Upper lobe of left lung (tissue), 6 donors: ENCODE measurements at places on chromosomes 3 and 15. TPM values are rescaled to one million over a fixed set of nuclear protein-coding genes. Genes with fewer than 3 reads are reported as not detected.
A peak's percentile ranks its signal among the peaks of the same experiment; 100 is the strongest.

DNA sequence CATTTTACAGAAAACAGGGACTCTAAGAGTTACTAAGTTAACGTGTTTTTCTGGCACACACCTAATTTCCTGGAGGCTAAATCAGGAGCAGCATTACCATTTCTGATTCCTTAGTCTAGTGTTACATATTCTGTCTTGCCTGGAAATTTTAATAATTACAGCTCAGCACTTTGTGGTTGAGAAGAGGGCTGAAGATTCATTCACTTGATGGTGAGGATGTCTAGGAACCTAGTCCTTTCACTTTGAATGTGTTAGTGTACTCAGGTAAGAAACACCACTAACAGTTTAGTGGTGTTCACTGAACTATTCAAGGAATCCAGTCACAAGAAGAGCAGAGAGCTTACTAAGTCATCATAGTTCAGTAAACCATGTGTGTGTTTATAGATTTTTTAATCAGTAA, 102.8 kb downstream of the STT3B start:
- H3K36me3 ChIP-seq = no peaks in the 10 kb centered on the region
- no peak for DNase-seq
- H3K4me3 ChIP-seq = no peak overlapping the region
- no peak overlapping the region for H3K27ac ChIP-seq
- H3K4me1 ChIP-seq = peaks cover 7% of the 10 kb centered on the region

DNA sequence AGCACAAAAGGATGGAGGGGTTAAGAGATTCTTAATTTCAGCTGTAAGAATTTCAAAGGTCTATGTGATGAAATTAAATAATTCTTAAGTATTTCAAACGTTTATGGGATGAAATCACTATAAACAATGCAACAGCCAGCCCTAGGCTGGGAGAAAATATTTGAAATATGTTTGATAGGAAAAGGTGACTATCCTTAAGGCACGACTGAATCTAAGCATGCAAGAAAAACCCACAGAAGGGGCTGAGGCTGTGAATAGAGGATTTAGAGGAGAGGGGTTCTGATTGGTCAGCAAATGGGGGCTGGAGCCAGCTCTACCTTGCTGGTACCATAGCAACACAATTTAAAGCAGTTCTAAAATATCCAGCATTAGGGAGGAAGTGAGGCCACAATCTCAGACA, 220.8 kb upstream of the ATP10A start:
- no peak overlapping the region for H3K4me3 ChIP-seq
- DNase-seq = no peak
- peaks cover 7% of the 10 kb centered on the region for H3K4me1 ChIP-seq
- no peaks in the 10 kb centered on the region for H3K36me3 ChIP-seq
- no peak overlapping the region for H3K27ac ChIP-seq

LOXL1 gene
- 14.9 TPM for total RNA-seq

UROC1 gene
- not detected for total RNA-seq

FBXW12 gene
- not detected for total RNA-seq

- no peak overlapping the region for H3K27ac ChIP-seq
- H3K27me3 ChIP-seq = no peaks in the 10 kb centered on the region
- H3K4me3 ChIP-seq = no peak overlapping the region
- H3K4me1 ChIP-seq = no peaks in the 10 kb centered on the region
Observed at GRCh38 chr3:162742159-162742717, 1245.6 kb downstream of the OTOL1 start.

DNA sequence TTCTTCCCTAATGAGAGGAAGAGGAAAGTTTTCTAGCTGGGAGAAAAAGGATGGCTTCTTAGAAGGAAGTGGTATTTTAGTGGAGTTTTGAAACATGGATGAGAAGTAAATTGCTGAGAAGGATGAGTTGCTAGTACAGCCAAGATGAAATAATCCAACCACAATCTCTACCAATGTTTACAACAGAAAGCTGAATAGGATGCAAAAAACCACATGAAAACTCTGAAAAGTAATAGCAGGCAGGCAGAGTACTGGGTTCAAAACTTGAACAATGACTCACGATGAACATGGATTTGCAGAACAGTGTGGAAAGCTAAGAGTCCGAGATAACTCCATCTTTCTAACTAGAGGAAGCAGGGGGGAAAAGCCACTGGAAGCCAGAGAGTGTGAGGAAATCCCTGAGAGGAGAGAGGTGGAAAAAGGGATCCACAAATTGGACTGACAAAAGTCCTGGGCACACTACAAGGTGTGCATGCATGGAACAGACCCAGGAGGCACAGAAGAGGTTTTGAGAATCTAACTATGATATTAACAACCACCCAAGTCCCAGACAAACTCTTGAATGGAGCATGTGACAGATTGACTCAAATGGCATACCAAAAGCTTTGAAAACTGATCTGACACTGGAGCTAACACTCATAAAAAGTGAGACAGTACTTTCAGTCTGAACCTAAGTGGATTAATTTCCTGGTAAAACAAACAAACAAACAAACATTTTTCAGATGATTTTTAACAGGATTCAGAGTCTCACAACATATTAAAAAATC, 76.7 kb downstream of the ST6GAL1 start:
- H3K4me3 ChIP-seq = no peak overlapping the region
- H3K27ac ChIP-seq = no peak overlapping the region
- no peaks in the 10 kb centered on the region for H3K27me3 ChIP-seq
- no peak for DNase-seq

DNA sequence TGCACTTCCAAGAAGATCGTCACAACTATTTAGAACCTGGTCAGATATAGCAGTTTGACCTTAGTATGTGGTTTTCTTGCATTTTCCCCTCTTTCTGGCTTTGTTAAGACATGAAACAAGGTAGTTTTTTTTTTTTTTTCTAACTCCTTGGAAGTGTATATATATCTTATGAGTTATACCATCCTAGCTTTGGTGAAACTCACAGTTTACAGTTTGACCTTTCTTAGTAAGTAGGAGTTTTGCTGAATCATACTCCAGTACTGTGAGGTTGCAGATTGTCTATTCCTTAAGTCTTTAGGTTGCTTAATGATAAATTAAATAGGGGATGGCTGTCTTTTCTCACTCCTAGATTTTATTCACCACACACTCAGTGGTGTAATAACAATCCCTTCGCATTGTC, 325.0 kb downstream of the RBMS3 start:
- peaks cover 10% of the 10 kb centered on the region for H3K4me1 ChIP-seq
- H3K27ac ChIP-seq = no peak overlapping the region
- no peaks in the 10 kb centered on the region for H3K36me3 ChIP-seq
- DNase-seq = no peak
- no peaks in the 10 kb centered on the region for H3K27me3 ChIP-seq

- no peak overlapping the region for H3K4me3 ChIP-seq
- H3K4me1 ChIP-seq = no peaks in the 10 kb centered on the region
- no peaks in the 10 kb centered on the region for H3K27me3 ChIP-seq
- DNase-seq = no peak
- no peaks in the 10 kb centered on the region for H3K36me3 ChIP-seq
Observed at GRCh38 chr3:127531821-127532220, 58.7 kb downstream of the TPRA1 start.

STAC gene
- 11.5 TPM for total RNA-seq

DNA sequence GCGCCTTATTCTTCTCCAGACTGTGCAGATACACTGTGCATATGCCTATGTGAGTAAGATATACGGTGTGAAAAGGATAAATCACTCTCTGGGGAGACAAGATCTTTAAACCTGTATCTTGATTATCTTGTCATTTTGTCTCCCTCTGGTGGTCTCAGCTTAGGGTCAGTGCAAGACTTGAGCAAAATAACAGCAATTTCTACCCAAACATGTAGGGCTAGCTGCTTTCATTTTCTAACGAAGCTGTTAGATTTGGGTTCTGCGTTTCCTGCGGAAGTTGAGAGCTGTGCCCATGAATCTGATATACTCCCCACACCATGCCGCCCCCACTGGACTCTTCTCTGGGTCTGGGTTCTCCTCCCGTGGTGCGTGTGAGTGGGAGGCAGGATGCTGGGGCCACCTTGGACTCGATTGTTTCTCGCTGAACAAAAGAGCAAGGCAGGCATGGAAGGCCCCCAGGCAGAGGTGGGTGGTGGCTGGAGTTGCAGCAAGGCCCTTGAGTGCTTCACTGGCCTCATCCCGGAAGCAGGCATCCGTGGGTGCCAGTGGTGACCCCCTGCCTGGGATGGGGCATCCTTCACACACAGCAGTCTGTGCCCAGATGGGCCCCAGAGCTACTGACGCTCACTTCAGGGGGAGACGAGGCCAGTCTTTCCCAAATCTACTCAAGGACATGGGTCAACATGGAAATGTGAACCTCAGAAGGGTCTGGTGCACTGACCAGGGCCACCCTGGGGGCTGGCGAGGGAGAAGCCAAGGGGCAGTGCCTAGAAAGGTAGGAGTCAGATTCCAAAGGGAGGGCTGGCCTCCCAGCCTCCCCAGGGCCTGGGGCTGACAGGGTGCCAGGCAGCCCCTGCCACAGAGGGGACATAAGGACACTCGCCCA, 179.6 kb downstream of the NSMCE3 start:
- H3K4me1 ChIP-seq = no peaks in the 10 kb centered on the region
- peak overlapping the region; percentile 26 for H3K27ac ChIP-seq
- H3K36me3 ChIP-seq = no peaks in the 10 kb centered on the region
- H3K27me3 ChIP-seq = no peaks in the 10 kb centered on the region
- no peak for DNase-seq

- H3K27me3 ChIP-seq = no peaks in the 10 kb centered on the region
- no peak overlapping the region for H3K27ac ChIP-seq
- H3K4me1 ChIP-seq = peaks cover 23% of the 10 kb centered on the region
- no peaks in the 10 kb centered on the region for H3K36me3 ChIP-seq
Observed at GRCh38 chr3:194177141-194177540, 41.2 kb downstream of the HES1 start.

DNA sequence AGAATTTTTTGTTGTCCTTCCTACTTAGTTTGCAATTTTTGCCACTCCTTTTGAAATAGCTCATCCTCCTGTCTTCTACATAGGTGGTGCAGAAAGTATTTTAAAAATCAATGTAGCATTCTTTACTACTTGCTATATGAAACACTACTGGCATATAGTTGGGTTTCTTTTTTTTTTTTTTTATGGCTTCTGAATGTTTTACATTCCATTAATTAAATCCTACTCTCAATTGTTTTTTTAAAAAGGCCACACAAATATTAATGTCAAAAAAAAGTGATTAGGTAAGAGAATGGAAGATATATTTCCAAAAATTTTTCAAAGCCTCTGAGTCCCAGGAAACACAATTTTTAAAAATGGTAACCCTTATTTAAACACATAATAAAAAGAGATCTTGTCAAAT, 262.6 kb downstream of the MAGI1 start:
- H3K27ac ChIP-seq = no peak overlapping the region
- no peak for DNase-seq
- H3K36me3 ChIP-seq = no peaks in the 10 kb centered on the region
- H3K4me1 ChIP-seq = no peaks in the 10 kb centered on the region
- H3K27me3 ChIP-seq = no peaks in the 10 kb centered on the region
- H3K4me3 ChIP-seq = no peak overlapping the region

DNA sequence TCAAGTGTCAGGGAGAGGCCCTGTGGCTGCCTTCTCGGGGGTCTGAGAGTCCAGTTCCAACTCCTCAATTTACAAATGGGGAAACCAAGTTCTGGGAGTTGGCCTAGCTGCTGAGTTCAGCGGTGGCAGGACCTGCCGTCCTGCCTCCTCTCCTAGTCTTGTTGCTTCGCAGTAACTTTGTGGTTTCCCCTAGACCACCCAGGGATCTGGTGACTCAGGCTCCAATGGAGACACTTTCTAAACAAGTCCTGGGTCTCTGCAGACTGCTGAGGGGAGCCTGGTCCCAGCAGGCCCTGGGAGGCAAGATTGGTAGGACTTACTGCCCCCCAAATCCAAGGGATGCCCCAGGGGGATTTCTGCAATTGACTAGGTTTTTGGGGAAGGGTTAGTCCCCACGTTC, 83.6 kb downstream of the SMAD6 start:
- no peak overlapping the region for H3K27ac ChIP-seq
- DNase-seq = no peak
- no peaks in the 10 kb centered on the region for H3K4me1 ChIP-seq
- no peak overlapping the region for H3K4me3 ChIP-seq

GOLGA8Q gene
- total RNA-seq = 5.0 TPM

GRCh38 chr15:94053626-94054025, 177.7 kb upstream of the MCTP2 start:
- H3K36me3 ChIP-seq = no peaks in the 10 kb centered on the region
- no peaks in the 10 kb centered on the region for H3K27me3 ChIP-seq
- H3K4me1 ChIP-seq = peaks cover 3% of the 10 kb centered on the region
- no peak overlapping the region for H3K27ac ChIP-seq
- no peak for DNase-seq
- no peak overlapping the region for H3K4me3 ChIP-seq

- H3K4me1 ChIP-seq = no peaks in the 10 kb centered on the region
- no peak overlapping the region for H3K4me3 ChIP-seq
- no peaks in the 10 kb centered on the region for H3K27me3 ChIP-seq
- no peaks in the 10 kb centered on the region for H3K36me3 ChIP-seq
Observed at GRCh38 chr3:180743813-180744590, 64.7 kb upstream of the CCDC39 start.

DNA sequence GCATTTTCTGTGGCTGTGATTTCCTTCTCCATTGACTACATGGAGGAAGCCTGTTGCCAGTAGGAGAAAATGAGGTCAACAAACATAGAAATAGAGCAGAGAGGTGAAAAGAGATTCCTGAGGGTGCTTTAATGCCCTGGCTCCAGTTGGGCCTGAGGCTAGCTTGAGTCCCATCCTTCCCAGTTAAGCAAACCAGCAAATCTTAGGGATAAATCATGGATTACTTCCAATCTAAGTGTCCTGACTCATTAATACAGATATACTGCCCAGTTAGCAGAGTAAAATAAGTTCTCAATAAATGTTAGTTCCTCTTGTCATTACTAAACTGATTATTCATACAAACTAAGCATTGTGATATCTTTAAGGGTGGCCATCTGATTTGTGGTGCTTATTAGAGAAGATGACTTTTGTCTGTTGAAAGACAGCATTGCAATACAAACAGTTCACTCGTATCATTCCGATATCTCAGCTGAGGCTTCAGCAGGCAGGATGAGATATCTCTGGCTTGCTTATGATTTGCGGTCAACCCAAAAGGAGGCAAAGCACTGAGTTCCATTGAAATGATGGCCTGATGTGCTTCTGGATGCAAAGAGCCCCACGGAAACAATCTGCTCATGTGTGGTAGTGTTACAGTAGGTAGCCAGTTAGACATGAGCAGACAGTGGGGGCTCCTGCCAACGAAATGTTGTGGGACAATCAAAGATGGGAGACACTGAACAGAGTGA, 6.6 kb upstream of the STARD5 start:
- no peak overlapping the region for H3K4me3 ChIP-seq
- no peaks in the 10 kb centered on the region for H3K4me1 ChIP-seq
- no peaks in the 10 kb centered on the region for H3K27me3 ChIP-seq
- no peak for DNase-seq
- H3K36me3 ChIP-seq = no peaks in the 10 kb centered on the region
- H3K27ac ChIP-seq = no peak overlapping the region
